ENCODE measurements at places on chromosomes 6 and 20.

GRCh38 chr6:100657678-100658330 is 193.1 kb upstream of the SIM1 start:
- DNase-seq, result peak; percentile 68

DNA sequence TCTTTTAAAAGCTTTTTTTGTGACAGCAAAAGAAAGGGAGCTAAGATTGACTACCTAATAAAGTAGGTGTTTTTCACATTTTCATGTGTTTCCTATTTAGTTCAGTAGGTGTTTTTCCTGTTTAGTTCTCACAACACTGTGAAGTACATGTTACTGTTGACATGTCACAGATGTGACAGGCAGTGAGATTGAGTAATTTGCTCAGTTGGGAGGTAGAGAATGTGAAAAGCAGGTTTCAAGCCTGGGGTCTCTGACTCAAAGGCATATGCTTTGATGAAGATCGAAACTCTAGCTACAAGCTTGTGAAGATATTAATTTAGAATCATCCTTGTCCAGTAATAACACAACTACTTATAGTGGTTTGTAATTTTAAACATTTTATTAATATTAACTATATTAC is 43.1 kb downstream of the SLX4IP start:
- no peak for DNase-seq

DNA sequence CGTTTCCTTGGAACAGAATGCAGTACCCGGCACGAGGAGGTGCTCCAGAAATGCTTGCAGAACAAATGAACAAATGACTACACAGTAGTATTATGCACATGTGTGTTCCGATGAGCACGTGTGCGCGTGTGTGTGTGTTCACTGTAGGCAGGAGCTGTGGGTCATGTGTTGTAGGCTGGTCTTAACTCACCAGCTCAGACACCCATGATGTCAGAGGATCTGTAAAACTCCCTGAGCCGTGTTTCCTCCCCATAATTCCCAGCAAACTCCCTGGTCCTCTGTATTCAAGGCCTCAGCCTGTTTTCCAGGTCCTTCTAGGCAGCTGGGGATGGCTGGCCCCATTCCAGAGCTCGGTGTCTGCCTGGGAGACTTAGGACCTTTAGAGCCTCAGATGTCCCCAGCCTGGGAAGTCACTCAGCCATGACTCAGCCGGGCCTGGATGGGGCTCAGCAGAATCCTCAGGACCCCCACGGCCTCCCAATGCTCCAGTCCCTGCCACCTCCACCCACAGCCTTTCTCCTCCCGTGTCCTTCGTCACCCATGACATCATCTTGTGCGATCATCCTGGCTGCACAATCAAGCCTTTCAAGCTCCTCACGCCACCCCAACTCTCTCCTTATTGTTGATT is 475.0 kb upstream of the SULF2 start:
- peak; percentile 66 for DNase-seq

DNA sequence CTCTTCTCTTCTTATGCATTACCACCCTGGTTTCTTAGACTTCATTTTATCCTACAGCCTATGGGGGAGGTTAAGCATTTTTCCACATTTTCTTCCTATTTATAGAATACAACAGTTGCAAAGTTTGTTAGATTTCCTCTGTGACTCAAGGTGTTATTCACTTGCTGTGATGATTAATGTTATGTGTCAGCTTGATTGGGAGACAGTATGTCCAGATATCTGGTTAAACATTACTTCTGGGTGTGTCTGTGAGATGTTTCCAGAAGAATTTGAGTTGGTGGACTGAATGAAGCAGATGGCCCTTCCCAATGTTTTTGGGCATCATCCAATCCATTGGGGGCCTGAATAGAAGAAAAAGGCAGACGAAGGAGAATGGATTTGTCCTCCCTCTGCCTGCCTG is 131.3 kb downstream of the C6orf118 start:
- DNase-seq, result no peak

GRCh38 chr6:112274774-112275173 is 20.4 kb upstream of the LAMA4 start:
- DNase-seq, result no peak

GRCh38 chr6:150813319-150813992 is 52.0 kb upstream of the MTHFD1L start:
- DNase-seq, result no peak

DNA sequence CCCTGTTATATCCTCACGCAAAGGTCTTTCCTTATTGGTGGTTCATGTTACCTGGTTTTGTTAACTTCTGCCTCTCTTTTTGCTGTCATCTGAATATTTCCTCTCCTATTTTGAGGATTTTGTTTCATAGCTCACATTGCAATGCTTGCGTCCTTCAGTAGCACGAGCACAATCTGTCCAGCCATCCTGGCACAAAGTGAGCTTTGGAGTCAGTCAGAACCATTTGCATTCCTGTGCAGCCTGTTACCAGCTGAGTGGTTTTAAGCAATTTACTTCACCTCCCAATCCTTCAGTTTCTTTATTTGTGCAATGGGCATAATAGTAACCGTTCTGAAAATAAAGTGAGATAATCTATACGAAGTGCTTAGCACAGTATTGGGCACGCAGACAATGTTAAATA is 42.7 kb downstream of the AKAP7 start:
- no peak for DNase-seq

DNA sequence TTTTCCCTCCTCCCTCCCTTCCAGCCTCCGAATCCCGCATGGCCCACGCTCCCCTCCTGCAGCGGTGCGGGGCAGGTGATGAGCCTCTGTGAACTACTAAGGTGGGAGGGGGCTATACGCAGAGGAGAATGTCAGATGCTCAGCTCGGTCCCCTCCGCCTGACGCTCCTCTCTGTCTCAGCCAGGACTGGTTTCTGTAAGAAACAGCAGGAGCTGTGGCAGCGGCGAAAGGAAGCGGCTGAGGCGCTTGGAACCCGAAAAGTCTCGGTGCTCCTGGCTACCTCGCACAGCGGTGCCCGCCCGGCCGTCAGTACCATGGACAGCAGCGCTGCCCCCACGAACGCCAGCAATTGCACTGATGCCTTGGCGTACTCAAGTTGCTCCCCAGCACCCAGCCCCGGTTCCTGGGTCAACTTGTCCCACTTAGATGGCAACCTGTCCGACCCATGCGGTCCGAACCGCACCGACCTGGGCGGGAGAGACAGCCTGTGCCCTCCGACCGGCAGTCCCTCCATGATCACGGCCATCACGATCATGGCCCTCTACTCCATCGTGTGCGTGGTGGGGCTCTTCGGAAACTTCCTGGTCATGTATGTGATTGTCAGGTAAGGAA is at the start of gene OPRM1:
Gene OPRM1 (plus strand): TSS at position 10 of the 612 bp plus-strand sequence. CDS start 305 bp downstream, at position 315.
- DNase-seq, result no peak

GRCh38 chr20:4493386-4493785 is 228.3 kb upstream of the PRND start:
- DNase-seq, result no peak

- no peak for DNase-seq
These were observed 176.9 kb upstream of the SALL4 start for GRCh38 chr20:51979226-51979625.

GRCh38 chr6:23532227-23532626 is 593.8 kb upstream of the NRSN1 start:
- no peak for DNase-seq

DNA sequence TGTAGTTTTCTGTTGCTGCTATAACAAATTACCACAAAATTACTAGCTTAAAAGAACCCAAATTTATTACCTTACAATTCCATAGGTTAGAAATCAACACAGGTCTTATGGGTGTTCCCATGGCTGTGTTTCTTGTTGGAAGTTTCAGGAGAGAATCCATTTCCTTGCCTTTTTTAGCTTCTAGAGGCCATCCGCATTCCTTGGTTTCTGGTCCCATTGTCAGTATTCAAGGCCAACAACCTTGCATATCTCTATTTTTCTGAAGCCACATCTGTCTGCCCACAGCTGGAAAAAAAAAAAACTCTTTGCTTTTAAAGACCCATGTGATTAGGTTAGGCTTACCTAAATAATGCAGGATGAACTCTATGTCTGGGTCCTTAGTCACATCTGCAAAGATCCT is 129.7 kb upstream of the SAMD5 start:
- no peak for DNase-seq

GRCh38 chr6:26172608-26172968 is 85.4 kb downstream of the HFE start:
- peak; percentile 77 for DNase-seq

DNA sequence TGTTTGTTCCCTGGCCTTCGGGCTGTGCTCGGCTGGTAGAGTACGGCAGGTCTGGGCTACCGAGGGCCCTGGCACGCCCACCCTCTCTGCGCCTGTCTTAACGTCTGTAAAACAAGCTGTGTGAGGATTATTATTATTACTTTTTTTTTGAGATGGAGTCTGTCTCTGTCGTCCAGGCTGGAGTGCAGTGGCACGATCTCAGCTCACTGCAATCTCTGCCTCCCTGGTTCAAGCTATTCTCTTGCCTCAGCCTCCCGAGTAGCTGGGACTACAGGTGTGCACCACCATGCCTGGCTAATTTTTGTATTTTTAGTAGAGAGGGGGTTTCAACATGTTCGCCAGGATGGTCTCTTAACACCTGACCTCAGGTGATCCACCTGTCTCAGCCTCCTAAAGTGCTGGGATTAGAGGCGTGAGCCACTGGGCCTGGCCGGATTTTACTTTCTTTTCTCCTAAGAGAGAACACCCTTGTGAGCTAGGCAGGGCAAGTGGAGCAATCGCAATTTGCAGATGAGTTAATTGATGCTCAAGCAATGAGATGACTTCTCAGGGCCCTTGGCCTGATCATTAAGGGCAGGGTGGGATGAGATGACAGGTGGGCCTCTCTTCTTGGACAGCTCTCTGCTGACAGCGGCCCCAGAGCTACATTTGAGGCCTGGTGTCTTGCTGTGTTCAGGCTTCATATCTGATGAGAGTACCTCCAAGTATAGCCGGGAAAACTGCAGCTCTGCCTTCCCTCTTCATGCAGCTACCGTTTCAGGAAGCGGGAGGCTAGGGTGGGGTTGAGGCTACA is 859 bp upstream of the SMIM29 start:
- DNase-seq, result no peak

DNA sequence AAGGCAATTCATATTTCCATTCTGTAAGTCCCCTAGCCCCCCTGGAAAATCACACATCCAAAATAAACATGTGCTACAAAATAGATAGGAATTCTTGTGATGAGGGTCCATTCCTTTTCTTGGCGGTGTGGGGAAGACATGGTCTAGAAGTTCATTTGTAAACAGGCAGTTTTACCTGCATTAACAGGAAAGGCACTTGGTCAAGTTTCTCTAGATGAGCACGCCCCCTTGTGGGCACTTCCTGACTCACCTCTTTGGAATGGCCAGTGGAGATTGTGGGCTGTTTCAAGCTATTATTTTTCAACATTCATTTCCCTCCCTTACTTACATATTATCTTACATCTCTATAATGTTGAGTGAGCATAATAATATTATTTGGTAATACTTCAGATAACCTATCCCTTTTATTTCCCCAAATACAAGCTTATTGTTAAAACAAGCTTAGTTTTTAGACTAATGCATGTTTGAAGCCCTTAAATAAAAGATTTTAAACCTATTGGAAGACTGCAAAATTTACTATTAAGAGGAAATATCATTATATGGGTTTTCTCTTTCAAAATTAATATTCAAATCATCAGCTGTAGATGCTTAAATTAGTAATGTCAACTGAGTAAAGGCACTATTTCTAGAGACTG is 92.1 kb downstream of the TASP1 start:
- DNase-seq, result peak; percentile 72

DNA sequence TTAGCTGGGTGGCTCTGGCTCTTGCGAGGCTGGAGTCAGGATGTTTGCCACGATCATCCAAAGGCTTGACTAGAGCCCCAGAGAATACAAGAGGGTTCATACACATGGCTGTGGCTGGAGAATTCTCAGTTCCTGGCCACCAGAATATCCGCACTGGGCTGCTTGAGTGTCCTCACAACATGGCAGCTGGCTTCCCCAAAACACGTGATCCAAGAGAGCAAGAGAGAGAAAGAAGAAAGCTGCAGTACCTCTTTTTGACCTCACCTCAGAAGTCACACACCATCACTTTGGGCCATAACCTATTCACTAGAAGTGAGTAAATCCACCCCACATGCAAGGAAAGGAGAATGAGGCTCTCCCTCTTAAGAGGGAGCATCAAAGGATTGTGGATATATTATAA is 21.5 kb upstream of the BPIFB1 start:
- peak; percentile 65 for DNase-seq

- DNase-seq, result no peak
These were observed 47.4 kb downstream of the BMP5 start for GRCh38 chr6:55827818-55828522.

GRCh38 chr20:19624221-19624965 is 133.7 kb upstream of the RIN2 start:
- no peak for DNase-seq

GRCh38 chr6:37316071-37316470 is 37.7 kb upstream of the RNF8 start:
- DNase-seq, result peak; percentile 90

Measured in NCI-H2171 treated with DMSO at 0.1 percent for 48 hours (cell line).